Osteocyte (in vitro differentiated cells): ENCODE measurements at places on chromosomes 6 and 20. TPM values are rescaled to one million over a fixed set of nuclear protein-coding genes. Genes with fewer than 3 reads are reported as not detected.

Gene PACSIN1
- not detected in 2 replicates for total RNA-seq

DNA sequence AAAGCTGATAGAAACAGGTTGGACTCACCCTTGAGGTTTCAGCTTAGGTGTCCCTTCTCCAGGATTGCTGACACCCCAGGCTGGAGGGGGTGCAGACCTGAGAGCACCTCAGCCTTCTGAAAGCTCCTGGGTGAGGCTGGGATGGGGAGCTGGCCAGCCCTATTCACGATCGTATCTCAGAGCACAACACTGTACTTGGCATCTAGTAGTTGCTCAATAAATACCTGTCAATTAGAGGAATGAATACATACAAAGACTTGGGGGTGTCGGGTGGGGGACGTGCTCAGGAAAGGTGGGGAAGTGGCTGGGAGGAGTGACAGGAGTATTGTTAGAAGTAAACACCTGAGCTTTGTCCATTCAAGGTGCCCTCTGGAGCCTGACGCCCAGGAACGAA is 61.7 kb downstream of the SLC2A10 start:
- DNase-seq: no peak

Gene NKAIN4
- total RNA-seq: 0.62 TPM in 1 of 2 replicates, not detected in the other

GRCh38 chr6:11143394-11144371 is 32.2 kb upstream of the ERVFRD-1 start:
- no peak for DNase-seq

DNA sequence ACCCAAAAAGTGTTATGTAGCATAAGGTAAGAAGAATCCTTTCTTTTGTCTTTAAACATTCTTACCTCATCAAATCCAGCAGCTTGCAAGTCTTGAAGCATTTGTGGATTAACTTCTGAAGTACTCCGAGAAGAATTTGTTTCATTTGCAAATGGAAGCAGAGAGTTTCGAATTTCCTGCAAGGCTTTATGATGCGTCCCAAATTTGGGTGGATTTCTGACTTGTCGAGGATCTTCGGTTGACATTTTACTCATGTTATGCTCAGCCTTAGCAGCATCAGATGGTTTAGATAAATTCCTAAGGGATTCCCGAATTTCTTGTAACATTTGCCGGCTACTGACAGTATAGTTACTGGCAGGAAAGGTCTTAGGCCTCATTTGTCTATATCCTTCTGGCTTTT is 16.2 kb downstream of the LATS1 start:
- DNase-seq: no peak

Gene DIDO1
- 53.6 and 54.7 TPM in 2 replicates for total RNA-seq
